ENCODE measurements at places on chromosomes 2 and 18.
A peak's percentile ranks its signal among the peaks of the same experiment; 100 is the strongest.

- DNase-seq: no peak
Measured at GRCh38 chr2:174784316-174784715, 20.0 kb upstream of the CHRNA1 start.

DNA sequence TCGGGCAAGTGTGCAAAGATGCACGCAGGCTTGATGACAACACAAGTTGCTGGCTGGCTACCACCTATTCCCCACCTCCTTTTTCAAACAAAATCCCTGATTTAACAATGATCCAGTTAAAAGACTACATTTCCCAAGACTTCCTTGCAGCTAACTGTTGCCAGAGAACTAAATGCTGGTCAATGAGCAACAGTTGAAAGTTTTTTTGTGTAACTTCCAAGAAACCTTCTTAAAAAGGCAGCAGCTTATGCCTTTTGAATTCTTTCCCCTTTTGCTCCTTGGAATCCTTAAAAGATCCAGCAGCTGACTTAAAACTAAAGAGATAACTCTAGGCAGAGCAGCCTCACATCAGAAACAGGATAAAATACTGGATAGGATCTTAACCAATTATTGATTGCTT is 38.5 kb downstream of the NPHP1 start:
- DNase-seq: no peak

DNA sequence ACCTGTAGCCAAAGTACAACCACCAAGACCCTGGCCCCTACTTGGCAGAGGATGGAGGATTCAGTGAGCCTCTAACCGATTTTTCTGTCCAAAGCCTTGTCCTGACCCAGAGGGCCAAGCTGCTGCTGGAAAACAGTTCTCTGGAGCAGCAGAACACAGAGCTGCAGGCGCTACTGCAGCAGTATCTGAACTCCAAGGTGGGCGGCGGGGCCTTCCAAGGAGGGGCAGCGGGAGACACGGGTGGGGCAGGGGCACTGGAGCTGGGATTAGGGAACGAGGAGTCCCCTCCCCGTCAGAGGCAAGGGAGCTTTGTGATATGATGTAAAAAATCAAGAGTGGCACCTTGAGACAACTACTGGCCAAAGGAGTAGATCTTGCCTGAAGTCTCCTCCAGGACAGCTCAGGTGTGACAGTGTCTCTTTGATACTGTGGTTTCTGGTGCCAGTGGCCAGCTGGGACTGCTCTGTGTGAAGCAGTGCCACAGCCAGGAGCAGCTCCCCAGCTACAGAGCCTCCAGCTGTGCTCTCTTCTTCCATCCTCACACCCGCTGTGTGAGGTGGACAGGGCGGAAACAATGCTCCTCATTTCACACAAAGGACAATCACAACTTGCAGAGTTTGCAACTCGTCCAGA is 22.8 kb downstream of the OTOF start:
- DNase-seq: no peak

DNA sequence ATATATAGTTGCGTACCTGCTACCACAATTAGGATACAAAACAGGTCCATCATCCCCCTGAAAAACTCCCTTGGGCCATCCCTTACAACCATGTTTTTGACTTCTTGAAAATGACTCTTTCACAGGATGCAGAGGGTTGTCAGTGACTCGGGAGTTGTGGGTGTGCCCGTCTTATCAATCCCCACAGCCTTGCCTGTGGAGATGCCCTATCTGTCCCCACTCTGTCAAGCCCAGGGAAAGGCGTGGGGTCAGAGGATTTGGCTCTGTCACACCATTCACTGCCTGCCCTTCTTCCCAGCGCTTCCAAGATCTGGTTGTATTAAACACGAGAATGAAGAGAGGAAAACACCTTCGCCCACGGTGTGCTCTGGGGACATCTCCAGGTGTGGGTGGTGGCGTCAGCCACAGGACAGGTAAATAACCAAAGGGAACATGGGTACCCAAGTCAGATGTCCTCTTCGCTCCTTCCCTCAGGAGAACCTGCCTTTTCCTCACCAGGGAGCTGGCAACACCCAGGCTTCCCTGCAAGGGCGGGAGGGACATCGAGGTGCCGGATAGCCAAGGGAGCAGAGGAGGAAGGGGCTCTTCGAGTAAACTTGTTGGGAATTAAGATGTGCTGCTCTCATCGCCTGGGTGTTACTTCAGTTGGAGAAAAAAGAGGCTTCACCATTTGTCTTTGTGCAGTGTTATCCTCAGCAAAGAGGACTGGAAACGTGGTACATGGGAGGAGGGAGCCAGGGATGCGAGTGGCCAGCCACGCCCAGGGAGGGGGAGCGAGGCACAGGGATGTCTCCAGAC is 100.3 kb downstream of the B3GNT2 start:
- no peak for DNase-seq

DNA sequence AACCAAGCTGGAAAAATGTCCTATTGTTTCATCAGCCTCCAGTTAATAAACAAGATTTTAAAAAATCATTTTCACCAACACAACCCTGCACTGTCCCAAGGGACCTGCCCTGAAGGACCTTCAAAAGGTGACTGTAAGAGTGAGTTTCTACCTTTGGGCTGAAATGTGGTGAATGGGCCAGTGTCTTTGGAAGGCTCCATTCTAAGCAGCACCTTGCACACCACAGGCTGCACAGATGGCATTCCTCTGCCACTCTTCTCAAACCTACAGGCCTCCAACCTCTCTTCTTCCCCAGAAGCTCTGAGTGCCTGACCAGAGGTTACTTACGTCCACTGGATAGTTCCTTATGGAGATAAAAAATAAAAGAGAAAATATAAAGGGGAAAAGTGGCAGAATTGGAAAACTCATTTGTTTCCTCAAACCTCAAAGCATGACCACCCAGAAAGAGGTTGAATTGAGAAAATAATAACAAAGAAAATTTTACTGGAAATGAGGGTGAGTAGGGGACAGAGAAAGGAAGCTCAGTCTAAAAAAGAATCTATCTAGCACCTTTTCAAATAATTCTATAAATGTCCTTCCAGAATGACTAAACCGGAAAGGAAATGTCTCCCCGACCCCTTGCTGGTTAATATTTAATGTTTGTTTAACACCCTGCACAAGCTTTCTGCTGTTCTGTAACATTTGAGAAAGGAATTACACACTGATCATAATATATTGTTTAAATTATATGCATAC is 175.7 kb downstream of the METTL4 start:
- DNase-seq: no peak

- no peak for DNase-seq
Measured at GRCh38 chr18:52341103-52341432, 1.1 kb downstream of the DCC start.

DNA sequence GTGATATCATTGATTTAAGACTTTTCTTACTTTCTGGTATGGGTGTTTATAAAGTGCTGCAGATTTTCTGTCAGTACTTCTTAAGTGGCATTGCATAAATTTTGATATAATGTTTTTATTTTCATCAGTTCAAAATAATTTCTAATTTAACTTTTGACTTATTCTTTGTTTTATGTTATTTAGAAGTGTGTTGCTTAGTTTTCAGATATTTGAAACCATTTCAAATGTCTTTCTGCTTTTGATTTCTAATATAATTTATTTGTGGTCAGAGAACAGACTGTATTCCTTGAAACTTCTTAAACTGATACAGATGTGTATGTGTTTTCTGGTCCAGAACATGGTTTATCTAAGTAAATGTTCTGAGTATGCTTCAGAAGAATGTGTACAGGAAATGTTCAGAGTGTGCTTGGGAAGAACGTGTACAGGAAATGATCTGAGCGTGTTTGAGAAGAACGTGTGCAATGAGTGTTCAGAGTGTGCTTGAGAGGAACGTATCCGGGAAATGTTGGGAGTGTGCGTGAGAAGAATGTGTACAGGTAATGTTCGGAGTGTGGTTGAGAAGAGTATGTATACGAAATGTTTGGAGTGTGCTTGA is 265.7 kb upstream of the HS6ST1 start:
- no peak for DNase-seq

DNA sequence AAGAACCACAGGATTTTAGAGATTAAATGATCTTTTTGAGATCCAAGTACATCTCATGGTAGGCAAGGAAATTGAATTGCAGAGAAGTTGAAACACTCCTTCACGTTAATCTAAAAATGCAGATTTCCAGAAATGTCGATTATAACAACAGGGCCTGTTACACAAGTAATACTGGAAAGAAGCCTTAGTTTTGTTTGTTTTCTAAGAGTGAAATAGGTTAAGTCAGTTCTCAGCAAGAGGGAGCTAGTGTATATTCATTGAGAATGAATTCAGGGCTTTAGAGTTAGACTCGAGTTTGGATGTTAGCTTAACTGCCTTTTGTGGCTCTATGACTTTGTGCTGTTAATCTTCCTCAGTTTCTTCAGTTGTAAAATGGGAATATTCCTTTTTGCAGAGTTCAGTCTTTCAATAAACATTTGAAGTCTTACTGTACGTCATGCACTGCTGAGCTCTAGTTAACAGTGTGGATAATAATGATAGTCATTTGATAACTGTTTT is 926 bp downstream of the NDUFV2 start:
- DNase-seq: no peak

DNA sequence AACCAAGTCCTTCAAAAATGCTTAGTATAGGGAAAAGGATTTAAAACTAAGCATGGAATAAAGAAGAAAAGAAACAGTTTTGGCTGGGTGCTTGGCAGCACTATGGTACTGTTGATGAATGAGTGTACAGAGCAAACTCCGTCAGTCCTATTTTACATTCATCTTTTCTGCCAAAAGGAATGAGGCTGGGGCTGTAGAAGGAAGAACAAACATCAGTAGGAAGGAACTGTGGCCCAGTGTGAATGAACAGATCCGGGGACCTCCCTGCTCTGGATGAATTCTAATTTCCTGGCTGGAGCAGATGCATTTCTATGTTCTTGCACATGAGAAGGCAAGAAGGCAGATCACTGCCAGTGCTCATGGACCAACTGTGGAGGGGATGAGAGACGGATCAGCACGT is 474.0 kb upstream of the MEIS1 start:
- no peak for DNase-seq

DNA sequence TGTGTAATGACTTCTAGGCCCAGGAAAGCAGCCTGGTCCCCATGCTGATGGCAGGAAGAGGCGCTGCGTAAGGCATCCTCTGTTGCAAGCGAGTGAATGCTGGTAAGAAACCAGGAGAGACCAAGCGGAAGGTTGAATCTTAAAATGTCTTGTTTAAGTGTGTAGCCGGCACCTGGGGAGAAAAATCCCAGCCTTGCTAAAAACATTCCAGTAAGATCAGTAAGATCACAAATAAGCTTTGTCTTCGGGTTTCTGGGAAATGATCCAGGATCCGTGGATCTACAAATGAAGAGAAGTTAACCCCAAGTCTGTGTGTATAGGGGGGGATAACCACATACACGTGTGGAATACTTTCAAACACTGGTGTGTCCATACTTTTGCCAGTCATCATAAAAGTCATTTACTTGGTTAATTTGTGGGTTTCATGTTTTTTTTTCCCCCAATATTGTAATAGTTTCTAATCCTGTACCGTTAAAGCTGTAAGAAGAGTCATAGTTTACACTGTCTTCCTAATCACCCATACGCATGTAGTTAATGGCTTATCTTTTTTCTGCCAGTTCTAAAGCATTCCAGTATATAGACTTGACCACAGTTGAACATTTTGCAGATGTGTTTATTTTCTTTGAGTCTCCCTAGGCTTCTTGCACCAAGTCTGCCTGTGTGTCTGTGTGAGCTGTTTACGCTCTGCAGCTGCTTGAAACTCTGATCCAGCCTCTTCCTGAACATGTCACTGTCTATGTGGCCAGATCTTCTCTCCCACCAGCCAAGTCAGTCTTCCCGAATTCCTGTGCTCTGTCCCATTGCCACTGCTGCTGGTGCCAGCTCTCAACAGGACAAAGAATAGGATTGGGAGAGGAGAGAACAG is 135.9 kb upstream of the ARL4C start:
- DNase-seq: peak; percentile 68

DNA sequence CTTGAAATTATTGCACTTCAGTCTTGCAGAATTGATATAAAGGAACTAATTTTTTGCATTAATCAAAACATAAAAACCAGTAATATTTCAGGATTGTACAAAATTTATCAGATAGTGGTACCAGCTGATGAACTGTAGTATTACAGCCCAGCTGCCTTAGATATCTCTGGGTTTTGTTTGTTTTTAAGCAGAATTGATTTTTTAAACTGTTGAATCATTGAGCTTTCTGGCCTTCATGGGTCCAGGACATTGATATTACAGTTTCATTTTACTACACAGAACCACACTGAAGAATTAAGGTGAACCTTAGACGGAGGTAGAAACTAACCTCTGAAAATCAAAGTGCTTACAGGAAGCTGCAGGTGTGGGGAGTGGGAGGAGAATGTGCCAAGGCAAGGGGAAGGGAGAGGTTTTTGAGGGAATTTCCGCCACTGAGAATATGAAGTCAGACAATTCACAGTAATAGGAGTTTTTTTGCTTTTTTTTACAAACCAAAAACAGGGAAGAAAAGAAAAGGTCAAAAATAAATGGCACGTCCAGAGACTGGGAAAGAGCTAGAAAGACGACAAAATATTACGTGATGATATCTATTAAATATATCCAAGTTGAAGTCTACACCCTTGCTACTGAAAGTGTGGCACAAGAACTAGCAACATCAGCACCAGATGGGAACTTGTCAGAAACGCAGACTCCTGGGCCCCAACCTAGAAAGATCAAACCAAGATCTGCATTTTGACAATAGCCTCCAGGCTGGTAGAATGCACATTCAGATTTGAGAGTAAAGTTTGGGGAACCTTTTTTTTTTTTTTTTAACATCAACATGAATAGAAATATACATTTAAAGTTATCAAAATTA is 40.8 kb upstream of the SPAG16 start:
- no peak for DNase-seq

- no peak for DNase-seq
Measured at GRCh38 chr2:65057391-65058052, 1.3 kb downstream of the CEP68 start.

DNA sequence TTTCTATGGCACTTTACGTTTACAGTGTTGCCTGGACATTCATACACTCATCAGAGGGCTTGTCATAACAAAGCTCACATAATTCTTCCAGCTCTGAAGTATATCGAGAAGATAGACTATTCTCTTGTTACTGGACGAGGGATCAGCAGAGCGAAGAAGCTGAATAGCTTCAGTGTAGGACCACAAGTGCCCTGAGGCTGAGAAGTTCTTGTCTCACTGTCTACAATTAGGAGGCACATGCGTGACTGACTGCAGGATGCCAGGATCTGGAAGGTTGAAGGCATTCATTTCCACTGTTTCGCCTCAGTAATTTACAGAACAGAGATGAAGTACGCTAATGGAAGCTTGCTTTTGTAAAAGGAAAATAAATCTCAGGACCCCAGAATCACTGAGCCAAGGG is 9.6 kb downstream of the SH3YL1 start:
- no peak for DNase-seq

- DNase-seq: no peak
Measured at GRCh38 chr2:193693758-193694157, 1499.0 kb upstream of the TMEFF2 start.

- no peak for DNase-seq
Measured at GRCh38 chr2:9069543-9069942, 66.1 kb upstream of the MBOAT2 start.

GRCh38 chr2:241110607-241111439 is 8.7 kb upstream of the MTERF4 start:
- no peak for DNase-seq

DNA sequence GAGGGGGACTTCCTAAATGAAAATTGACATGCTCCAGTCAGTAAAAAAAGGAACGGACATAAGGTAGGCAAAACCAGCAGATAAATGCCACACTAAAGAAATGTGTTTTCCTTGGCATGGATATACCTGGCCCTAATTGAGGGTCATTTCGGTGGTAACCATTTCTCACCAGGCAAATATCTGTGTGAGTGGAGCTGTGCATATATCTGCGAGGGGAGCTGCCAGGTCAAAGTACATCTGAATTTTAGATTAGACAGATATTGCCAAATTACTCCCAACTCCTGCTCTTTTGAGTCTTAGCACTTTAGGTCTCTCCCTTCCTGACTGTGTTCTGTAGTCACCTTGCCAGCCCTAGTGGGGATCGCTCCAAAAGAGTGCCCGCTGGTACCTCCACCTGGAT is 204.2 kb downstream of the SH3BP4 start:
- DNase-seq: no peak
